Central memory CD4-positive, alpha-beta T cell (primary cell): ENCODE measurements at places on chromosomes 2 and 18.

DNA sequence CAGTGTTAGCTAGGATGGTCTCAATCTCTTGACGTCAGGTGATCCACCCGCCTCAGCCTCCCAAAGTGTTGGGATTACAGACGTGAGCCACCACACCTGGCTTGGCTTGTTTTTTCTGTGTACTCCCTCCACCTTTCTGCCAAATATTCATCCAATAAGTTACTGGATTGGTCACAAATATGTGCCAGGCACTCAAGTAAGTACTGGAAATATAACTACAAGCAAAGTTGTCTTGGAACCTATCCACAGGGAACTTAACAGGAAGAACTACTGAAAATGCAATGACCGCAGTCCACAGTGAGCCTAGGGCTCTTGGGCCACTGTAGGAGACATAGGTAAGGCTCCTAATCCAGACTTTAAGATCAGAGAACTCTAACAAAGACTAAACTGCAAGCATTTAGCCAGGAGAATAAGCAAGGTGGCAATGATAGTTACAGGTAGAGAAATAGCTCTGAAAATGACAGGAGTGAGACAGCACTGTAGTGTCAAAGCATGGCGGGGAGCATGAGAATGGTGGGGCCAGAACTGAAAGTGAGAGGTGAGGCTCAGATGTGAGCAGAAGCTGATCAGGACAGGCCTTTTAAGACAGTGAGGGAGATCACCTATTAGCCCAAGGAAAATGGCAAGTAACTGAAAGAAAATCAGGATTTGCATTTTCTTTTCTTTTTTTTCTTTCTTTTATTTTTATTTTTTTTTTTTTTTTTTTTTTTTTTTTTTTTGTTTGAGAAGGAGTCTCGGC lies 252.1 kb downstream of the RBM43 start:
- no peak for DNase-seq

- no peak for DNase-seq
Observed at GRCh38 chr2:221170548-221170947, 401.6 kb downstream of the EPHA4 start.

GRCh38 chr2:64640153-64641044 lies 13.3 kb downstream of the SERTAD2 start:
- DNase-seq = no peak

DNA sequence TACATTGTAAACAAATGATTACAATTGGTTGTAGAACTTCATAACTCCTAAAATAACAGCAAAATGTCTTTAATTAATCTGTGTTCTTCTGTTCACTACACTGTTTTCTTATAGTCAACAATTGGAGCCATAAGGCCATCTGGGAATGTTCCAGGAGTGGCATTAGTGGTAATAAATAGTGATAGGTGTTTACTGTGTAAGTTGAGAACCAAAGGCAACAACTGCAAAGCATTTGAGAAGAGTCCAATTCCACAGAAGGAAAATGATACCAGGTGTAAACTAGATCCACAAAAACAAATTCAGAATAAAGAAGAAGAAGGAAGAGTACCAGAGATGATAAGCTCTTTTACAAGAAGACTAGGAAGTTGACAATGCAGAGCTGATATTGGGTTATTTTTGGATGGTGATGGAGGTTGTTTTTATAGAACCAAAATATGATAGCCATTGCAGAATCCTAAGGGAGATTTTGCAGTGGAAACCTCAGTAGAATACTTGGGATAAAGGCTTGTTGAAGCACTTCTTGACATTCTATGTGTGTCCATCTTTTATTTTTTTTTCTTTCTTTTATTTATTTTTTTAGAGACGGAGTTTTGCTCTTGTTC lies 52.9 kb downstream of the ANTXR1 start:
- DNase-seq = no peak

- no peak for DNase-seq
Observed at GRCh38 chr2:231671270-231672050, 36.9 kb upstream of the PTMA start.

DNA sequence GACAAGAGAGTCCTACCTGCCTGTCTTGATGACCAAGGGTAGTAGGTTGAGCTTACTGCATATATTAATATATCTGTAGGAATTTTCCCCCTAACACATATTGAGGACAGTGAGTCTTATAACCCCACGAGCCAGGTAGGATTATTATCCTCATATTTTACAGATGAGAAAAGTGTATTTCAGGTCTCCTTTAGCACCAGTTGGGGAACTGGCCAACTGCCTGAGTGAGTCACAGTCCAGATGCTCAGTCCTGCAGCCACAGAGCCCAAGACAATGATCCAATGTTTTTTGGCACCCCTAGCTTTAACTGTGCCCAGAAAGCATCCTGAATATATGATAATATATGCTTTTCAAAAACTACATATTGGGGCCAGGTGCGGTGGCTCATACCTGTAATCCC lies 30.8 kb upstream of the GLS start:
- DNase-seq = no peak

DNA sequence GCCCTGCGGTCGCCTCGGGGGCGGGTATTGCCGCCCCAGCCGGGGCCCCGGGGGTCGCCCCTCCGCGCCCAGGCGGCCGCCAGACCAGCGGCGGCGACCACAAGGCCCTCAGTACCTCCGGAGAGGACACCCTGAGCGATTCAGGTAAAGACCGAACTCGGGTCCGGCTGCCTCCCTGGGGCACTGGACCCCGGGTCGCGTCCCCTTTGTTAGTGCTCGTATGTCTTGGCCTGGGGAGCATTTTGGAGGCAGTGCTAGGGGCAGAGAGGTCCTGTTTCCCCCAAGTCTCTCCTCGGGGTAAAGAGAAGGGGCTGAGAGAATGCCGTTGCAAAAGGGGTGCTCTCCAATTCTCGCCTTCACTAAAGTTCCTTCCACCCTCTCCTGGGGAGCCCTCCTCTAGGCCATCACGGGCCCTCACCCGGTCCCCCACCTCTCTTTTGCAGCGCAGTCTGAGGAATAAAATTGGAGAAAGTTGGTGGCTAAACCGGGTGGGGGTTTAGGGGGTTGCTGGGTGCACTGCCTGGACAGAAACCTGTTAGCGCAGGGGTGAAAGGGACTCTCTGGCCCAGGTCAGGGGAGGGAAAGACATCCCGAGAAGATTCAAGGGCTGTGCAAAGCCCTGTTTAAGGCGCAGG lies 2.5 kb downstream of the MYCN start:
- no peak for DNase-seq

- DNase-seq = no peak
Observed at GRCh38 chr2:159072795-159073194, 104.4 kb downstream of the TANC1 start.

DNA sequence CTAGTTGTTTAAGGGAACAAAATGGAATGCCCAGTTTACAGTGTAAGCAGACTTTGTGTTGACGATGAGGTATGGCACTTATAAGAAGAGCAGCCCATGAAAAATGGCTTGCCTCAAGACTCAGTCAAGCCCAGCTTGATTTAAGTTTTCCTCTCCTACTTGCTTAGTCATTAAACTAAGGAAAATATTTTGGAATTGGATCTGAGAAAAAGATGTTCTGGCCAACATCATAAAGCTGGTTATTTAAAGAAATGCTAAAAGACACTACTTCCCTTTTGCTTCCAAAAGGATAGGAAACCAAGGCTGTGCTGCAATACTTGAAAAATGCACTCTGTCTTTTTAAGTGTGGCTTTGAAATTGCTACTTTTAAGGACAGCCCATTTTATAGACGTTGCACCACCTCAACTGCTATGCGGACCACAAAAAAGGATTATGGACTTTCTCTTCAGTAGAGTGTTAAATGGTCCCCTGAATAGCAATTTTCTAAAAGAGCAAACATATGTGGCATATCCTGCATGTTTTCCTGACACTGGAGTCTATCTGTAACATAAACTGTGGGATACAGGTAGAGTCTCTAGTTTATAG lies 32.1 kb downstream of the CCDC141 start:
- no peak for DNase-seq

GRCh38 chr18:46421973-46422551 lies 235.0 kb downstream of the LOXHD1 start:
- DNase-seq = no peak

GRCh38 chr2:106921451-106921850 lies 35.5 kb upstream of the ST6GAL2 start:
- DNase-seq = no peak

- no peak for DNase-seq
Observed at GRCh38 chr2:119760956-119761275, 1.2 kb downstream of the PTPN4 start.

GRCh38 chr18:34643989-34644388 lies 66.1 kb upstream of the DTNA start:
- DNase-seq = no peak

- DNase-seq = no peak
Observed at GRCh38 chr2:188495969-188496431, 204.3 kb downstream of the GULP1 start.

DNA sequence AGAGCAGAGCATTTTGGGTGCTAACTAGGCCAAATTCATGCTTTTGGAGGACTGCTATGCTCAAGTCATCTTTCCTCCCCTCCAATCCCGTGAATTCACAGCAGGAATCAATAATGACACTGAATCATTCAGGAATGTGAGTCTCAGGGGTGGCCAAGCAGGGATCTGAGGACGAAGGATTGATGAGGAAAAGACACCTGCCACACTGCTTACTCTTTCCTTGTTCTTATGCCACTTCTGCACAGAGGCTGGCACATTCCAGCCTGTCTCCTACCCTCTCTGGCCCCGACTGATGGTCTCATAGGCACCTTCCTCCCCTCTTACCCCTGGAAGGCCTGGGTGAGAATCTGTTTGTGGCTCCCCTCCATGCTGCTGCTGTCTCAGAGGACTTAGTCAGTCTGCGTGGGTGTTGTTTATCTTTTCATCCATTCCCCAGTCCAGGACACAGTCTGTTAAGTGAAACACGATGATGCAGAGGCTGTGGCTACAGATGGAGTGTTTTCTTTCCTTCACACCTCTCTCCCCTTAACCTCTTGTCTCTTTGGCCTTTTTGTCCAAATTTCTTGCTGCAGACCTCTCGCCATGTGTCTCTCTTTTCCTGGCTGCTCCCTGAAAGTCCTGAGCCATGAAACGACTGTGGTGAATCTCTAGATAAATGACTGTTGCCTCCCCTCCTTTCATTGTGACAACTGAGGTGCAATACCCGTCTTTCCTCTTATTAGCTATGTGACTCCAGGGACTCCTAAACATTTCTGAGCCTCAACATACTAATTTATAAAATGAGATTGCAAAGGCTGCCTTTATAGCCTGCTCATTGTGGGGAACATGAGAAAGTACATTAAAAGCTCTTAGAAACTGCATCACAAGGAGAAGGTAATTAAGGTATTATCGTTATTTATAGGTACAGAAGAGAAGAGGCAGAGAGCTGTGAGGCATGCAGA lies 86.9 kb downstream of the RDH14 start:
- DNase-seq = no peak

GRCh38 chr2:85994421-85994777 lies 105.6 kb upstream of the ST3GAL5 start:
- no peak for DNase-seq

- DNase-seq = no peak
Observed at GRCh38 chr2:30580391-30580790, 133.3 kb downstream of the LCLAT1 start.

DNA sequence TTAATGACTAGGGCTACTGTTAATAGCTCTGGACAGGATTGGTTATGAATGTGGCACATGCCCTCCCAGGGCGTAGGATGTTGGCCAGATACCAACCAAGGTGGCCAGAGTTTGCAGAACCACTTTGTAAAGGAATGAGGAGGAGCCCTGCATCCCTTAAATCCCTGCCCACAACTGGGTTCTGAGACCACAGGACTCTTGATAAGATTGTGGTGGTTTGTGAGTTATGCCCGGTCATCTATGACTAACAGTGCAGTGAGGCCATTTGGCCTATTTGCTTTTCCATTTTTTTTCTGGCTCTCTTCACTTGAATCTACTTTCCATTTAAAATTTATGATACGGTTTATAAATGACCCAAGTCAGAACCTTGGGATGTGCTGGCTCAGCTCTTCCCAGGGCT lies 294.5 kb downstream of the PRKCE start:
- no peak for DNase-seq

- DNase-seq = no peak
Observed at GRCh38 chr2:192126912-192127311, 67.8 kb downstream of the TMEFF2 start.

GRCh38 chr2:209380293-209380692 lies 43.6 kb upstream of the MAP2 start:
- DNase-seq = no peak

DNA sequence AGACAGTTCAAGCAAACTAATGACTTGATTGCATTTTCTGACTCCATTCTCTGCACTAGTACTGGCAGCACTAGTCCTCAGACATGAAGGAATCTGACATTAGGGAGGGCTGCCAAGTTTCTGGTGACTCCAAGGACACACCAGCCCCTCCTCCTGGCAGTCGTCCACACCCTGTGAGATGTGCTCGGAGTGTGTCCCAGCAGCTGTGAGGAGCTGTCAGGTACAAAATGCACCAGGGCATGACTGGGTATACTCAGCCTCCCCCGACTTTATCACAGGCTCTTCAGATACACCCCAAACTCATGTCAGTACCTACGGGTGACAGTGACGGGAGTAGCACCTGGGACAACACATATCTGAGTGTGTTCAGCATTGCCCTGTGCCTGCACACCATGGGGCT lies 43.1 kb downstream of the EDAR start:
- no peak for DNase-seq

DNA sequence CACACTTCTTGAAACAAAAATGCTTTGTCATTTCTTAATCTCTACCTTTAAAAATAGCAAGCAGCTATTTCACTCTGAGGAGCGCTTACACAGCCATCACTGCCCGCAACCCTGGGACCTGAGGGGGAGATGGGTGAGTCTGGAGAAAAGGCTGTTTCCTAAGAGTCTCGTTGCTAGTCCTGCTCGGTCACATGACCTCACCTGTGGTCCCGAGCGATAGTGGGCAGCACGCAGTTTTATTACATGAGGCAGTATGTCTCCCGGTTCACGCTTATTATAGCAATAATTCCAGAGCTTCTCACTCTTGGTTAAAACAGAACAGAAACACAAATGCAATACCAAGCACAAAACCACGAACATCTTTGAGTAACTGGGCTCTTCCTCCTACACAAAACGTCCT lies 105.3 kb downstream of the ZNF516 start:
- no peak for DNase-seq

DNA sequence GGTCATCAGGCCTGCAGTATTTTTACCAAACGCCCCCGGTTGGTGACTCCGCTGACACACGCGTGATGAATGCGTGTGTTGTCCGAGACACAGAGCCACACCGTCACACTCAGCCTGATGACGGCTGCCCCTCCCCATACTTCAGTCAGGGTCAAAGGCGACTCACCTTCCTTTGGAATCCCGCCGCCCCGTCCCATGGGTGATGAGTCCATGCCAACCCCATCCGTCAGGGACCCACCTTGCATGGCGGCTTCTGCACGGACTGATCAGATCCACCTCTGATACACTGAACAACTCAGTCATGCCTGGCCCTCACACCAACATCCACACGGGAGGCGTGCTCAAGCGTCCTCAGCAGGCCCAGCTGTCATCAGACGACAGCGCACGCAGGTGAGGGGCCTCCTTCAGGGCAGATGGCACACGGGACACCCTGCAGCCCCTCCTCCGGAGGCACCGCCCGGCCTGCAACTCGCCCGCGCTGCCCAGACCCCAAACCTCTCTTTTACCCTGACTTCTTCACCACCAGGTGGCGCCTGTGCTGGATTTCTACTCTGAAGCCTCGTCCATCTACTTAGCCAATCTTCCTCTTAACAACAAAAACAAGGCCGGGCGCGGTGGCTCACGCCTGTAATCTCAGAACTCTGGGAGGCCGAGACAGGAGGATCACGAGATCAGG lies 89.2 kb downstream of the ZNF516 start:
- peak; percentile 20 for DNase-seq
